ENCODE measurements at places on chromosomes 16 and 17. TPM values are rescaled to one million over a fixed set of nuclear protein-coding genes. Genes with fewer than 3 reads are reported as not detected.

DNA sequence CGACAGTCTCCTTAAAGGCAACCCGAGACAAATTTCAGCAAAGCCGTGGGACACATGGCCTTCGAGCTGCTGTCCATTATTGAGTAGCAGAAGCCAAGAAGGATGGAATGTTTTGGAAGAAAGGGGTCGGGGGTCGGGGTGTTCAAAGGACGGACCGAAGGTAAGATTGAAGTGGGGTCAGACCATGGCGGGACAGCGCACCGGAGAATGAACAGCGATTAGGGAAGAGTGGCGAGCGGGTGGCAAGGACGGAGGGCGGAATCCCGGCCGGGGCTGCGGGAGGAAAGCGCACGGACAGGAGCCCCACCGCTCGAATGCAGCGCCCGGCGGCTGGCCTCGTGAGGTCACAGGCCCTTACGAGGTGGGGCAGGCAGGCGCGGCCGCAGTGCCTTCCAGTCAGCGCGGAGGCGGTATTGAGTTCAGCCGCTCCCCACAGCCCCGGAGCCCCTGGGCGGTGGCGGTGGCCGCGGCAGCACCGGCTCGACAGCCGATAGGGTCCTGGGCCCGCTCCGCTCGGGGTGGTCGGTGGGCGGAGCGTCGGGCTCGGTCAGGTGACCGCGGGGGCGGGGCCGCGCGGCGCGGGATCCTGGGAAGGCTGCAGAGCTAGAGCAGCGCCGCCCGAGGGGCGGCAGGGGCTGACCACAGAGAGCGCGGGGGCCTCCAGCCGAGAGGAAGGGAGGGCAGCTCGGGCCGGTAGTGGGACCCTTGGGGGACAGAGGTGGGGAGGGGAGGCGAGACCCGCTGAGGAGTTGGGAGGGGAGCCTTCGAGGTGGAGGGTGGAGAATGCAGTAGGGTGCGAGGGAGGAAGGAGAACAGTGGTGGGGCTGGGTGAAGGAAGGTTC lies at the start of gene EFCAB13:
EFCAB13 (plus strand) TSS at position 574 of the 842 bp plus-strand sequence. CDS start 4,399 bp downstream, outside the sequence.
- DNase-seq, result peak; percentile 62

The IRX5 gene
- 9.3 TPM for total RNA-seq

DNA sequence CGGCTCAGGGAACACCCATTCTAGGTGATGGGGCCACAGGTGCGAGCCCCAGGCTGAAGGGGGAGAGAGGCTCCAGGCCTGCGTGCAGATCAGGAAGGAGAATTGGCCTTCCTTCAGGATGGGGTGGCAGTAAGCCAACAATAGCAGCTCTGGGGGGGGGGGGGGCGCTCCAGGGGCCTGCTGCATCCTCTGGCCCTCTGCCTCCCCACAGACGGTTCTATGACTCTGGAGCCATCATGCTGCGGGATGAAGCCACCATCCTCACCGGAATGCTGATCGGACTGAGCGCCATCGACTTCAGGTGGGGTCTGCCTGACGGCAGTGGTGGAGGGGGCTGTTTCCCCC lies 6.1 kb downstream of the RUNDC3A start:
- no peak for DNase-seq

DNA sequence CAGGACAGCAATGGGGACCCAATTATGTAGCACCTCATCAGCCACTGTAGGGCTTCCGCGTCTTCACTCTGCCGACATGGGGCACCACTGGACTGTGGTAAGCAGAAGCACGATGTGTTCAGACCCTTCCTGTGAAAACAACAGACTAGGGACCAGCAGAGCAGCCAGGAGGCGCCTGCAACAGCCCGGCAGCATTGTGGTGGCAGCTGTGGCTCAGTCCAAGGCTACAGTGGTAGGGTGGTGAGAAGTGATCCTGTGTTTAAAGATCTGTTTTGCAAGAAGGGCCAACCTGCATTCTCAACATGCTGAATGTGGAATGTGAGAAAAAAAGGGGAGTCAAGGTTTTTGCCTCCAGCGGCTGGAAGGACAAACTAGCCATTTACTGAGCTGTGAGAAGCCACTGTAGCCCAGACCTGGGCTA lies 80.8 kb downstream of the GAS7 start:
- DNase-seq, result no peak

DNA sequence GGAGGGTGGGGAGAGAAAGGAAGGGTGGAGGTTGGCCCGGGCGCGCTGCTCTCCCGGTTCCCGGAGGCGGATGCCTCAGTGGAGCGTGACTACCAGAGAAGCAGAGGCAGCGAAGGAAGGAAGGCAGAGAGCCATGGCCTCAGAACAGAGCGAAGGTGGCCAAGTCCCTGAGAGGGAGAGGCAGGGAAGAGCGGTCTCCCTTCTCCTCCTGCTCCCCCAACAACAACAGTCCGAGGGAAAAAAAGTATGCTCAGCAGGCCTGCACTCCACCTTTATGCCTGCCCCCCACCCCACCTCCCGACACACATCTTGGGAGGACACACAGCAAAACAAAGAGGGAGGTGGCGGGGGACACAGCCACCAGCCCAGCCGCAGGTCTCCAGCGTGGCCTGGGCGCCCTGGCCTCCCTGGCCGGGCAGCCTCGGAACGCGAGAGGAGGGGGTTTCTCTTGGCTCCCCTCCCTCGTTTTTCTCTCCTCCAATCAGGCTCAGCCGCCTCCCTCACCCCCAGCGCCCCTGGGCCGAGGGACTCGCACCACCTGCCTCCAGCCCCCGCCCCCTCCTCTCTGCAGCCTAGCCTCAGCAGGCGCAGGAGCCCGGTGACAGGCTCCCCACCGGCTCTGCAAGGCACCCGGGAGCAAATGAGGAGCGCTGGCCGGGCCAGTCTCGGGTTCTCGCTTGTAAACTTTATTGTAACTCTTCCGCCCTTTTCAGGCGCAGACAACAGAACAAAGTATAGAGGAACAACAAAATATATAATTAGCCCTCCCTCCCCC lies 1.1 kb upstream of the HOXB7 start:
- peak; percentile 73 for DNase-seq

- DNase-seq, result no peak
Observed at GRCh38 chr17:75894049-75894733, 2.6 kb downstream of the TRIM65 start.

- no peak for DNase-seq
Observed at GRCh38 chr16:84278968-84279367, 15.7 kb upstream of the WFDC1 start.

The KRT38 gene
- not detected for total RNA-seq

- peak; percentile 19 for DNase-seq
Observed at GRCh38 chr17:60902399-60902798, 224.7 kb downstream of the BCAS3 start.

GRCh38 chr16:52439171-52439701 lies 107.7 kb downstream of the TOX3 start:
- DNase-seq, result no peak

GRCh38 chr16:85859818-85860125 lies 39.2 kb upstream of the IRF8 start:
- DNase-seq, result no peak

- peak; percentile 77 for DNase-seq
Observed at GRCh38 chr17:64773836-64774761, 112.0 kb upstream of the SMURF2 start.

DNA sequence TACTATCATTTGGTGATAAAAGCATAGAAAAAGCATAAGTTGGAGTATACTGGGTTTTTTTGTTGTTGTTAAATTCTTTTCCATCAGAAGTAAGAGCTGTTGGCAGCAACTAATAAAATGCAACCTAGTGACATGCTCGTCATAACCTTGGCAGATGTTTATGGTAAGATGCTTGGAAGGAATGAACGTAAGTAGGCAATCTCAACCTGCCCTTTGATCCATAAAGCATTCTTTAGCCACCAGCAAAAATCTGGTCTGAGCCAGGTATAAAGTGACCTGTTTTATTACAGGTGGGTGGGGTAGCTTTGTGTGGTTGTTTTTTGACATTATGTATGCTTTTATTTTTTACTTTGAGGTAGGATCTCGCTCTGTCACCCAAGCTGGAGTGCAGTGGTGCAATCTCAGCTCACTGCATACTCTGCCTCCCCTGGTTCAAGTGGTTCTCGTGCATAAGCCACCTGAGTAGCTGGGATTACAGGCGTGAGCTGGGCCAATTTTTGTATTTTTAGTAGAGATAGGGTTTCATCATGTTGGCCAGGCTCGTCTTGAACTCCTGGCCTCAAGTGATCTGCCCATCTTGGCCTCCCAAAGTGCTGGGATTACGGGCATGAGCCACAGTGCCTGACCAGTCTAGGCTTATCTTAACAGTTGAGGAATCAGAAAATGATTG lies 22.0 kb downstream of the WSB1 start:
- no peak for DNase-seq

The P2RX1 gene
- total RNA-seq, result 0.24 TPM

DNA sequence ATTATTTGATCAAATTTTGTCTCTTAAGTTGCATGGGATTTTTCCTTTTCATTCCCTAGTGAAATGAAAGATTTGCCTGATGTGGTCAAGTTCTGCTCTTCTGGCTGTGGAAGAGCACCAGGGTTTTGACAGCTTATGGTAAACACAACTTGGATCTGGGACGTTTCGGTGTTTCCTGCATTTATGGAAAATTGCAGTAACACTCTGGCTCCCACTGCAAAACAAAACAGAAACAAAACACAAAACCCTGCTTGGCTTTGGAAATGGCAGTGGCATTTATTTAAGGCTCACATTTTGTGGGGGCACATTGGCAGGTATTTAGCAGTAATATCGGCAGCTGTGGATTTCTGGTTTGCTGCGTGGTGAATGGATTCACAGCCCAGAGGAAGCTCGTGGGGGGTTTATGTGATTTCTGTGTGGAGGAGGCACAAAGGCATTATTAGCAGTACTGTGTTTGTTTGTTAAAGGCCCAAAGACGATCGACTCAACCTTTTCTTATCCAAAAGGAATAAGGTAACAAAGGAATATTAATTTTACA lies 377.8 kb downstream of the SNX29 start:
- no peak for DNase-seq

The CDYL2 gene
- total RNA-seq, result 0.64 TPM

GRCh38 chr17:77045441-77046041 lies 95.2 kb upstream of the SEC14L1 start:
- no peak for DNase-seq

DNA sequence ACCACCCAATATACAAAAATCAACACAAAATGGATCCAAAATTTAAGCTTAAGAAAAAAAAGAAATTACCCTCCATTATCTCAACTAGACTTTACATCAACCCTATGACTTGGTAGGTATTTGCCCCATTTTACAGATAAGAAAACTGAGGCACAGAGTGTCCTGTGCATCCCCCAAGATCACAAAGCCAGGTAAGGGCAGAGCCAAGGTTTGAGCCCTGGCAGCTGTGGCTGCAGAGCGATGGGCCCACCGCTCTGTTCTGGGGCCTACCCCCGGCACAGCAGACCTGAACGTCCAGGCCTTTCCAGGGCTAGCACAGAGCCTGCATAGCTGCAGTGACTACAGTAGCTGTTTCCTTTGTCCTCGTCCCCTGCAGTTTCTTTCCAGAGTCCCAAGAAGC lies 417.6 kb downstream of the SOX9 start:
- no peak for DNase-seq

DNA sequence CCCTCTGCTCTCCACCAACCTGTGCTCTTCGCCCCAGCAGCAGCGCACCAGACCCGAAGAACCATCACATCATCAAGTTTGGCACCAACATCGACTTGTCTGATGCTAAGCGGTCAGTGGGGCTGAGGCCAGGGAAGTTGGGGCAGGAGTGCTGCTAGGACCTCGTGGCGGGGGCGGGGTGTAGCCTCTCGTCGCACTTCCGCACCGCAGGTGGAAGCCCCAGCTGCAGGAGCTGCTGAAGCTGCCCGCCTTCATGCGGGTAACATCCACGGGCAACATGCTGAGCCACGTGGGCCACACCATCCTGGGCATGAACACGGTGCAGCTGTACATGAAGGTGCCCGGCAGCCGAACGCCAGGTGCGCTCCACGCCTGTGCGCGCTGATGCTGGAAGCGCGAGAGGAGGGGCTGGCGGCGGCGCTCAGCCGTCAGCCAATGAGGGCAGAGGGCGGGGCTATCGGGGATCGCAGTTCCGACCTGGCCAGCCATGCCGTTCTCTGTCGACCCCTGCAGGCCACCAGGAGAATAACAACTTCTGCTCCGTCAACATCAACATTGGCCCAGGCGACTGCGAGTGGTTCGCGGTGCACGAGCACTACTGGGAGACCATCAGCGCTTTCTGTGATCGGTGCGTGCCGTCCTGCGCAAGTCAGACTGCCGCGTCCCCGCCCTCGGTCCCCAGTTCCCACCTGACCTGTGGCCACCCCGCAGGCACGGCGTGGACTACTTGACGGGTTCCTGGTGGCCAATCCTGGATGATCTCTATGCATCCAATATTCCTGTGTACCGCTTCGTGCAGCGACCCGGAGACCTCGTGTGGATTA lies 3.2 kb upstream of the TMEM88 start:
- DNase-seq, result peak; percentile 90

GRCh38 chr16:77308163-77308561 lies 109.0 kb downstream of the SYCE1L start:
- DNase-seq, result no peak

DNA sequence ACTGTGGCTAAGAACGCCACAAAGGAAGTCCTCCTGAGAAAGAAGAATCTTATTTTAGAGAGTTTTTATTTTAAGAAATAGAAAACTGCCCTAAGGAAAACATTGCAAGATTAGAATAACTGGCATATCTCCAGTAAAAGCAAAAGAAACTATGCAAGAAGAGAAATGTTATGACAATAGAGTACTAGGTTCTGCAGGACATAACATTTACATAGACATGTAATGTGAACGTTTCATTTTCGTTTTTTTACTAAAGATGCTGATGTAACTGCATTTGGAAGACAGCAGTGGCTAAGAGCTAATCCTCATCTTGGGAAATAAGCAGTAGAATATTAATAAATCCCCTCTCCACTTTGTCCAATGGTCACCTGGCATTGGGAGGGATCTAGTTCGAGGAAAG lies 7.8 kb upstream of the ASGR2 start:
- DNase-seq, result no peak

DNA sequence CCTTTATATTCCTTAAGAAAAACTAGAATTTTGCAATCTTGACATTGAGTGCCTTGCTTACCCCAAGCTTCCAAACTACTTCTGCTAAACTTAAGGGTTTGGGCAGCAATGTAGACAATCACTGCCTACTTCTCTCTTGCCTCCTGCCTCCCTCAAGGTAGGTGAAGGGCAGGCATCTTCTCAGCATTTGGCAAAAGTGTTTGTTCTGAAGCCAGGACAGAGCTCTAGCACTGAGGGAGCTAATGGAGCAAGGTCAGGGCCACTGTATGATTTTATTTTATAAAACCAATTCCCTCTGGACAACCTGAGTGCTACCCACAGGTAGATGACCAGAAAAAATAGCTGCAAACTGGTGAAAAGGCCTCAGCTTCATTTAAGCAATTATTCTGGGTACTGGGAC lies 111.8 kb downstream of the IRX3 start:
- DNase-seq, result no peak

DNA sequence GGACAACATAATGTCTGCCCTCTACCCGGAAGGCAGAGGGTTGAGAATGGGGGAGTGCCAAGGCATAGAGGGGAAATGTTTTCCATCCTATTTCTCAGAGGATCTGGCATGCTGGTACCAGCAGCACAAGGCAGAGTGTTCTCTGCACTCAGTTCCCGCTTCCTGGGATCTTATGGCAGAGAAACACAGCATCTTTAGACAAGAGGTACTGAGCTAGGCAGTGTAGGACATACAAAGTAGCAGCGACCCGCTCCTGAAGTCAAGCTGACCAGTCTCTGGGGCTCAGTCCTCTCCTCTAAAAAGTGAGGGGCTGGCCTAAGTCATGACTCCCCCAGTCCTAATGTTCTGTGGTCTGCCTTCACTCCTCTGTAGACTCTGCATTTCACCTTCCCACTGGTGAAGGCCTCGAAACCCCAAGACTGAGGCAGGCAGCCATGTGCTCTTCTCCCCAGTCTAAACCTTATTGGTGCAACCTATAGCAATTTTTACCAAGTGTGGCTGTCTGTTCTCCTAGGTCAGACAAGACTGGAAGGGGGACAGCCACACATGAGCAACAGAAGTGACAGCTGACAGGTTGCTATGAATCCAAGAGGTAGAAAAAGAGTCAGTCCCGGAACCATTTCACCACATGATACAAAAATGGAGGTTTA lies 11.3 kb upstream of the TSPOAP1 start:
- DNase-seq, result no peak

All from A673 (cell line).